ENCODE measurements at places on chromosomes 4 and X.

DNA sequence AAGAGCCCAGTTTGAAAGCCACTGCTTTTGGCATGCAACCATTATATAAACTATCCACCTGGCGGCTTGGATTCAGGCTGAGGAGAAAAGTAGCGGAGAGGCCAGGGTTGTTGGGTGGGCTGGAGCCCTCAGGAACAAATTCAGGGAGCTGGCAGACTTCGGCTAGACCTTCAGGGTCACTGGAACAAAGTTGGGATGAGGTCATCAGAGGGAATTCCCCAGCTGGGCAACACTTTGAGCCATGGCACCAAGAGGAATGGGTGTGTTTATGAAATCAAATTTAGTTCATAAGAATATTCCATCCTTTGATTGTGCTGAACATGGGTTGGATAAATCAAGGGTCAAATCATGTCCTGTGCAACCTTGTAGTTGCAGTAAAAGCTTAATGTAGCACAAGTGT, 22.0 kb downstream of the MTMR1 start:
- DNase-seq: no peak

DNA sequence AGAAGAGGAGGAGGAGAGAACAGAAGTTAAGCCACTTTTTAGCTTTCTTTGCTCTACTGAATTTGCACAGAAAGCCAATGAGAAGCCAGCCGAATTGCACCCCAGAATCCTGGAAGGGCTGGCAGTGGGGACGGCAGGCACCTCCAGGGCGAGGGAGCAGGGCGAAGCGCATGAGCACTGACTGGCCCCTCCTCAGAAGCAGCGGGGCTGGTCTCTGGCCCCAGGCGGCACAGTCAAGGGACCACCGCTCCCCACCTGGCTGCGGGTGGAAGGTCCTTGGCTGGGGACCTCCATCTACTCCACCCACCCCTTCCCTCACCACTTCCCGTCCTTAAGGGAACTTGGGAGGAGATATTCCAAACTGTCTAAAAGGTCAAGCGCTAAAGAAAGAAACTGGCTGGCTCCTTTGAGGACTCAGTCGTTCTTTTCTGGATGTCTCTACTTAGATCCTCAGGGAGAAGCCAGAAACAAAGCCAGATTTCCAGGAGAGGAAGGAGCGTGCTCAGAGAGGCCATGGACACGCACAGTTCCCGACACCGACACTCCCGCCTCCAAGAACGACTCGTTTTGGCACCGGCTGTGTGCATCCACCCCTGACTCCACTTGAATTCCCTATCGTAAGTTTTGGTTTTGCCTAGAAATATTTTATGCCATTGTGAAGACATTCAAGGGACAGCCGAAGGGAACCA, 59.5 kb upstream of the CRMP1 start:
- no peak for DNase-seq

- no peak for DNase-seq
These were observed 47.6 kb downstream of the USP38 start for GRCh38 chr4:143232277-143232676.

DNA sequence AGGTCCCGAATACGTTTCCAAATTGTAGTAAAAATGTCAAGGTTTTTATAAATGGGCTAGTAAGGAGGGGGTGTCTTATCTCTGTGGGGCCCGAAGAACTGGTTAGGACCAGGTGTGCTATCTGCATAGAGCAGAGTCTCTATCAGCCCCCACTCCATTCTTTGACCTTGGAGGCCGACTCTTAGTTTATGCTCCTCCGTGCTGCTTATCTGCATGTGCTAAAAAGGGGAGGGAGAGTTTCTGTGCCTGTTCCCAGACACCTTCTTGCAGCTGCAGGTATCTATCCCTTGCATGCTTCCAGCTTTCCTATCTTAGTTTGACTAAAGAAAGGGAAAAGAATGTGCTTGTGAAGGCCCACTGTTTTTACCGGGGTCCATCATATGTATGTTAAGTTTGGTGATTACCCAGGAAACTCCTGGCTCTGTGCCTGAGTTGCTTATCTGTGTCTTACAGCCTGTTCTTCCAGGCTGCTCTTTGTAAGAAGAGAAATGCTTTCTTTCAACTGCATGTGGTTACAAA, 28.6 kb upstream of the NAF1 start:
- no peak for DNase-seq

GRCh38 chrX:17579026-17579425, 158.3 kb upstream of the SCML1 start:
- no peak for DNase-seq

DNA sequence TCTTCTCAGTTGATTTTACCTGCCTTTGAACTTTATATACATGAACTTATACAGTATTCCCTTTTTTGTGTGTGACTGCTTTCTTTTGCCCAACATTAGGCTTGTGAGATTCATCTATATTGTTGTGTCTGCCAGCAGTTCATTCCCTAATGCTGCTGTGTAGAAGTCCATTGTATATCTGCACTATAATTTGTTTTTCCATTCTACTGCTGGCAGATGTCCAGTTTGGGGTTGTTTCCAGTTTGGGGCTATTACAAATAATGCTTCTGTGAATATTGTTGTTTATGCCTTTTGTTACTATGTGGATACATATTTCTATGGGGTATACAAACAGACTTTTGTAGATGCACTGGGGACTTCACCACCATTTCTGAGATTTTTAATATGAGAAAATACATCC, 268.4 kb downstream of the DCTD start:
- DNase-seq: no peak

DNA sequence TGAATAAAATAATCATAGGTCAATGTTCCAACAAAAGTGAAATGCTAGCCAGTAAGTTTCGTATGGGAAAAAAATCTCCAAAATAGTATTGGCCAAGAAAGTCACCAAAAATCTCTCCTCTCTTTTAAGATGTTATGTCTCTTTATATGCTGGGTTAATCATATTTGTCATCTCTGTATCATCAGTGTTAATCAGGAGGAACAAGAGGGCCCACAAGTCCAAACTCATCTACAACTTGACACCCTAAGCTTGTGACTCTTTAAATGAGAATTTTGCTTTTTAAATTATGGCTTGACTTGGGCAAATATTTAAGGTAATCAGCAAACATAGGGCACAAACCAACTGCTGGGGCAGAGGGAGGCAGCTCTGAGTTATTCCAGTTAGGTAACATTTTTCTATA, 75.5 kb downstream of the AMMECR1 start:
- no peak for DNase-seq

DNA sequence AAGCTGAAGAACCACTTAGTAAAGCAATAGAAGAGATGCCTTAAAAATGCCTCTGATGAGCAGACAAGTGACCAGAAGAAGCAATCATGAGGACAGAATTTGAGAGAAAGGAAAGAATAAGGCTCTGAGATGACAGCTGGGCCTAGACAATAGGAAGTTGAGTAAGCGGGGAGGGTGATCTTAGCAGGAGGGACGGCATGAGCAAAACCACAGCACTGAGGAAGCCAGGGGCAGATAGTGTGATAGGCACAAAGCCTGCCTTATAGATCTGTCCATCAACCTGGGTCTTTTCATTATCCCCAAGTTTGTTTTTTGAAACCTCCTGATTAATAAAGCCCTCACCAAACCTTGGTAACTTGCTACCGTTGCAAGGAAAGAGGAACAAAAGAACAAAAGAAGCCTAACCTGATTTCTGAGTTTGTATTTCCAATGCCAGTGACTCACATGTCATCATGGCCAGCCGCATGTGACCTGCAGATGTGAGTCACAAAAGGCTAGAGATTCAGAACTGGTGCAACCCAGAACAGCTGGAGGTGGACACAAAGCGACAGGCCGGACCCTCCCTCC, 55.7 kb upstream of the PPARGC1A start:
- DNase-seq: no peak

- DNase-seq: no peak
These were observed 30.4 kb downstream of the FAT1 start for GRCh38 chr4:186693159-186693815.

DNA sequence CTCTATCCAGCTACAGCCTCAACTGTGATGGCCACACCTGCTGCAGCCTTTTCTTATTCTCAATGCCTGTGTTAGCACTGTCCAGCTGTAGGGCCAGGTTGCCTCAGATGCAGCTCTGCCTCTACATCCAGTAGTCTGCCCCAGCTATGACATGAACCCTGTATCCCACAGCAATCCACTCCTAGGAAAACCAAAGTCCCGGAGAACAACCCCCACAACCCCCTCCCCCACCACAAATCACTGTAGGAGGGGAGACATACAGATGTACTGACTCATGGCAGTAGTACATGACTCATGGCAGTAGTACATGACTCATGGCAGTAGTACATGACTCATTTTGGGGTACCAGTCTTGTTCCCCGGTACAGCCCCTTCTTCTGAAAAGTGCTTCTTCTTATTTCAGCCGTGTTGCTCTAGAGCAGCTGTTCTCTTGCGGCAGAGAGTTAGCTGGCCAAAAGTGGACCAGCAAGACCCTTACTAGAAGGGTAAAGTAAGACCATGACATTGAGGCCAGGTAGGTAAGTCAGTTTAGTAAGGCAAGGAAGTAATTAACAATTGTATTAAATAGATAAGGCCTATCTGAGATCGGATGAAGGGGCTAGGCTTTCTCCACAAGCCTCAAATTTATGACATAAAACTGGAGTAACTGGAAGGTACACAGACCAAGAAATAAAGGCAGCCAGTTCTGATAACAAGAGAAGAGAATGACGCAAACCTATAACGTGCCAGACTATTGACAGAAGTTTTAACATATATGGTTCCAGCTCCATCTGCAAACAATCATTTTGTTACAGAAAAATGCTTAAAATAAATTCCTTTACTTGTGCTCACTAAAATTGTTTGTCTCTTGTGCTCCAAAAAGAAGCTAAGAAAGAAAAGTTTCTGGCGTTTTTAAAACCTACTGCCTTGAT, 221.4 kb downstream of the TACR3 start:
- no peak for DNase-seq

DNA sequence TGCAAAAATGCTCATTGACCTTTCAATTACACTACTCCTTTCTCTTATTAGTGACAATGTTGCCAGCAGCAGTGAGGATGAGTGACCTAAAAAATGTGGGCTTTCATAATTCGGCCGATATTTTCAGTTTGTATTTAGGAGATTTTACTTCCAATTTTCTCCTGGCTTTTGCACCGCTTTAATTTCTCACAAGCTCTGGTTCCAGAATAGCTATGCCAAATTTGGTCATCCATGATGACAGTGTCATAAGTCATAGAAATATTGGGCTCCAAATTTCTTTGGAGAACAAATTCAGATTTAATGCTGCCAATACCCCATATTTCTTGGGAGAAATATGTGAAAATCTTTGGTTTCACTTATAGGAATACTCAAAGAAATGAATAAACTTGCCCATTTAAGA, 187.7 kb upstream of the HCCS start:
- no peak for DNase-seq

- no peak for DNase-seq
These were observed 4.4 kb downstream of the ZFYVE28 start for GRCh38 chr4:2413821-2414610.

- no peak for DNase-seq
These were observed 281.4 kb upstream of the FRG1 start for GRCh38 chr4:189659287-189659686.

GRCh38 chrX:102711872-102712215, 404 bp upstream of the GPRASP2 start:
- DNase-seq: peak; percentile 14

- peak; percentile 20 for DNase-seq
These were observed 1.2 kb downstream of the SLC39A8 start for GRCh38 chr4:102343964-102344519.

DNA sequence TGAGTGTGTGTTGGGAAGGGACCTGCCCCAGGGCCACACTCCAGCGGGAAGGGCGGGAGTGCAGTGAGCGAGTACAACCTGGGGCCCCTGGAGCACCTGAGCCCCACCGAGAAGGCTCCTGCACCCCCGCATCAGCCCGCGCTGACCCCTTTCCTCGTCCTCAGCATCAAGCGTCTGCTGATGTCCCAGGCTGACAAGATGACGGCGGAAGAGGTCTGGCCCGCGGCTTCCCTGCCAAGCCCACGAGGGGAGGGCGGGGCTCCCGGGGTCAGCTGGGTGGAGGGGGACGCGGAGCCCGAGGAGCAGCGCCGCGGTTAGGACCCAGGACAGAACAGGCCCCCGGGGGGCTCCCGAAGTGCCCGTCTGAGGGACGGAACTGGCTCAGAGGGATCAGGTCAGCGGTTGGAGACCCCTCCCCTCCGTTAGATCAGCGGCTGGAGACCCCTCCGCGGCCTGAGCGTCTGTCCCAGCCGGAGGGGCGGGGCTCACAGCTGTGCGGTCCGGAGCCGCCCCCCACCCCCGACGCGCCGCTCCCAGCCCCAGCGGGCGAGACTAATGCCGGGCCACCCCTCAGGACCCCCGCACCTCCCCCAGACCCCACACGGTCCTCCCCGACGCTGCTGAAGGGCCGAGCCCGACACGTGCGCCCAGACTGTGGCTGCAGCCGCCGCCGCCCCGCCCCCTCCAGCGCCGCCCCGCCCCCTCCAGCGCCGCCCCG, 6.7 kb downstream of the MYL5 start:
- no peak for DNase-seq

DNA sequence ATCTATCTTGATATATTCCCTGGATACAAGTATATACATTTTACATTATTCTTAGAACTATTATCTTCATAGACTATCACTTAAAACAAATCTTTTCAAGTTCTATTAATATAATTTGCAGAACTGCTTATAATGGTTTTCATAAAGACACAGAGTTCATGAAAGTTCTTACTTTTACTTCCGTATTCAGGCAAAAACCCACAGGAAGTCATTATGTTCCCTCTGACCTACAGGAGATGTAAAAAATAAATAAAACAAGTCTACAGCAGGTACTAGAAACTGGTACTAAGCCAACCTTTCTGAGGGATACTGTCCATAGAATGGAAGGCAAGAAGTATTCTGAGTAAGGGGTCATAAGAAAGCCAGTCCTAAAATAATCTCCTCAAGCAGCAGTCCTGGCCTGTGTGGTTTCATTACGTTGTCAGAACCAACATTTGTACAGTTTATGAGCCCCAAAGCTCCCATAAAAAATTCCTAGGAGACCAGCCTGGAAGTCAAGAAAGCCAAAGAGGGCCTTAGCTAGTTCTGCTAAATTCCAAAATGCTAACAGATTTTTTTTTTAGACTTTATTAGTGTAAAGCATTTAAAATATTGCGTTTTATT, 68.6 kb downstream of the CAMK2D start:
- DNase-seq: no peak

DNA sequence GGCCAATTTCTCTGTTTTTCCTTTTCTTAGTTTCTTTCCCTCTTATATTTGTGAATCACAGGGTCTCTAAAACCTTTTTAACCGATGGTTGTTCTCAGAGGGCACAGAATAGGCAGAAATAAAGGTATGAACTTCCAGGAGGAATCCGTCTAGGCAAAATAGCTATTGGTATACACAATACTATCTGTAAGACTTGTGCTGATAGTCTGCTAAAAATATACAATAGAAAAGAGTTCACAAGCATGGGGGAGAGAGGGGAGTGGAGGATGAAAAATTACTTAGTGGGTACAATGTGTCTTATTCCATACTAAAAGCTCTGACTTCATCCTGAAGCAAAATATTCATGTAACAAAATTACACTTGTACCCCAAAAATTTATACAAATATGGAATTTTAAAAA, 30.2 kb downstream of the ANTXR2 start:
- DNase-seq: no peak

GRCh38 chrX:134741746-134742145, 83.5 kb upstream of the PLAC1 start:
- no peak for DNase-seq

GRCh38 chr4:6229671-6230501, 29.5 kb upstream of the JAKMIP1 start:
- no peak for DNase-seq
